ENCODE measurements at places on chromosomes 5 and 9.

DNA sequence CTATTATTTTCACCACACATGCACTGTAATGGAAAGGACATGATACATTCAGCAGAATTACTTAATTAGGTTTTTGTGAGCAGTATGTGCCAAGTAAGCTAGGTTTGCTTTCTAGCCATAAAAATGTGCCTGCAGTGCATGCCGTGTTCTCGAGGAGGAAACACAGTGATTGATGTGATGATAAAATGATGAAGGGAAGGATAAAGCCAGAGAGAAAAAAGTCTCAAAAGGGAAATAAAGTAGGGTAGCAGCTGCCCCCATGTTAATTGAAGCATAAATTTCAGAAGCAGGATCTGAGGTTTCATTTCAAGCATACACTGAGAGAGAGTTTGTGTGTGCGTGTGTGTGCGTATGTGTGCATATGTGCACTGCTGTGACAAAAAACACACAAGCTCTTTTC is 714.2 kb upstream of the C9orf72 start:
- DNase-seq, result no peak

- no peak for DNase-seq
Measured at GRCh38 chr9:88605512-88606362, 70.8 kb downstream of the NXNL2 start.

DNA sequence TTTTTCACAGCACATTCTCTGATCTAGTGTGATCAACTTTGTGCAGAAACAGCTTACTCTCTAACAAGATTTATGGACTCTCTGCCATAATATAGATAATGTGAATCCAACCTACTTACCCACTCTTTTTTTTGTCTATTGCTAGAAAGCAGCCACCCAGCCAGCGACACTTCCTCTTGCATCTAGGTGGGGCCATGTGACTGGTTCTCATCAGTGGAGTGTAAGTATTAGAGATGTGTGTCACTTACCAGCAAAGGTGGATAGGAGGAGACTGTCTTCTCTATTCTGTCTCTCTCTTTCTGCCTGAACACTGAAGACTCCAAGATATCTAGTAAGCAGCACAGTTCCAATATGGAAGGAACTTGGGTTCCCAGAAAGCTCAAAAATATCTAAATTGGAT is 174.8 kb downstream of the MCTP1 start:
- no peak for DNase-seq

DNA sequence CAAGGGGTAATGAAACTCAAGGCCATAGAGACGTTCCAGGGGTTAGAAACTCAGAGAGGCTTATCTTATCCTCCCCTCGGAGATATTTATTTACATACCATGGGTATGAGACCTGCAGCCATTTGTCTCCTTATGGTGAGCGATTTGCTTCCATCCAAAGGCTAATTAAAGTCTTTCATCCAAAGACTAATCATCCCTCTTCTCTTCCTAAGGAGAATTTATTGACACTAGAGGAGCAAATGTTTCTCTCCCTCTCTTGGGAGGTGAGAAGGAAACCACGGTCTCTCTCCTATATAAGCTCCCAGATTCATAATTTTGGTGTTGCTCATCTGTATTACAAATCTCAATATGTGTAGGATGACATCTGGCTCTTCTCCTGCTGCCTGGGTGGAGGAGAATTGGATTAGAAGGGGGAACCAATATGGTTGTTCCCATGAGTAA is 31.0 kb upstream of the RPS23 start:
- no peak for DNase-seq

- no peak for DNase-seq
Measured at GRCh38 chr5:27473307-27474046, 435.1 kb upstream of the CDH9 start.

DNA sequence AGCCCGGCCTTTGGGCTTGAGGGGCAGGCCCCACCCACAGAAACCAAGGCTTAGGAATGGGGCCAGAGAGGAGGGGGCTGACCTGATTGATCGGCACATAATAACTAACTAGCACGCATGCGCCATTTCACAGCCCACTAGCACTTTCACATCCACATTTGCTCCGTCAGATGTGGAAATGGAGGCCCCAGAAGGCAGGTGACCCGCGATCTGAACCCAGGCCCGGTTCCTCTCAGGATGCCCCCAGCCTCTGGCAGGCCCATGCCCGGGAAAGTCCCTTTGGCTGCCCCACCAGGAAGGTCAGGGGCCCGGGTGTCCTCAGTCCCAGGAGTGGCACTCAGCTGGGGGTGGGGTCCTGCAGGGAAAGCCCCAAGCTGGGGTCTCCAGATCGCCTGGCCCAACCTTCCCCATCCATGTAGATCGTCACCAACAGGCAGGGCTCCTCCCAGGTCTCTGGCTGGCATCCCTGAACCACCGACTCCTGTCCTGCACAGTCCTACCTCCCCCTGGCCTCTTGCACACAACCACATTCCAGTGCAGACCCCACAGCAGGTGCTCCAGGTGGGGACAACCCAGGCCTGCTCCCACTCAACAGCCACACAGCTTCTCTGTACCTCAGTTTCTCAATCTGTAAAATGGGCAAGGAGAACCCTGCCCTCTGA is 46.7 kb downstream of the VAV2 start:
- no peak for DNase-seq

- DNase-seq, result no peak
Measured at GRCh38 chr5:149681922-149682321, 48.2 kb upstream of the PPARGC1B start.

DNA sequence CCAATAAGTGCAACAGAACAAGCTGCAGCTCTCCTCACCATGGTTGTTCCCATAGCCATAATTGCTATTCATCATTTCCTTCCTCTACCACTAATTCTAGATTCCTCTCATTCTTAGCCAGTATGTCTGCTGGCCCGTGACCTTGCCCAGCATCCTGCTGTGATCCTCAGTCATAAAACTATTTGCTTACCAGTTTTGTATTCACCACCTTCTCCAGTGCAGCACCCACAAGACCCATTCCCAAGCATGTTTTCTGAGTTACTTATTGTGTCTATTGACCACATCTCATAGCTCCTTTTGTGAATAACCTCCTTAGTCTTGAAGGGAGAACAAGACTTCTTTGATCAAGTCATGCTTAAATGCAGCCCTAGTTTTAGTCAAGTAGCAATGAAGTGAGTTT is 488.0 kb upstream of the CTNND2 start:
- DNase-seq, result no peak

DNA sequence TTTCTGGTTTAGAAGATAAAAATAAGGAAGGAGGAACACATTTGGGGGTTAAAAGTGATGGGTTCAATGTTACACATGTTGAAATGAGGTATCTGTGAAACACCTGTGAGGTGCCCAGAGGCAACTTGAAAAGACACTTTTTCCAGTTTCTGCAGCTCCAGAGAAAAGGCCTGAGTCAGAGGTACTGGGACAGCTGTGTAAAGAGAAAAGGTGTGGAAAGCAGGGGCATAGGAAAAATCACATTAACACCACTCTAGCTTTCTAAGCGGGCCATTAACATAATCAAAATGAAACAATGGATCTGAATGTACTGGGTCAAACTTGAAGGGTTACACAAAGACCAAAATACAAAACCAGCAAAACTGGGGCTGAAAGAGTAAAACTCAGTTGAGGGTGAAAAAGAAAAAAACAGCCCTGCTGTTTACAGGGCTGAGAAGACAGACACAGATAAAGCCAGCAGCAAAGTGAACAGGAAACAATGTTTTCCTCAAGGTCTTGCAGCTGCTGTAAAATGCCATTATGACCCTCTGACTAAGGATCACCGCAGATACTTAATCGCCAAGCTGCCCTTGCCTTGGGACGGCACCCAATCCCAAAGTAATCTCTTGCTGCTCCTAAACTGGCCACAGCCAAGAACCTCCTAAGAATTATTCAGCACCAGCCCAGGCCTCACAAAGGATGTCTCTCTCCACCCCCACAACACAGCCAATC is 104.7 kb downstream of the DROSHA start:
- DNase-seq, result no peak

DNA sequence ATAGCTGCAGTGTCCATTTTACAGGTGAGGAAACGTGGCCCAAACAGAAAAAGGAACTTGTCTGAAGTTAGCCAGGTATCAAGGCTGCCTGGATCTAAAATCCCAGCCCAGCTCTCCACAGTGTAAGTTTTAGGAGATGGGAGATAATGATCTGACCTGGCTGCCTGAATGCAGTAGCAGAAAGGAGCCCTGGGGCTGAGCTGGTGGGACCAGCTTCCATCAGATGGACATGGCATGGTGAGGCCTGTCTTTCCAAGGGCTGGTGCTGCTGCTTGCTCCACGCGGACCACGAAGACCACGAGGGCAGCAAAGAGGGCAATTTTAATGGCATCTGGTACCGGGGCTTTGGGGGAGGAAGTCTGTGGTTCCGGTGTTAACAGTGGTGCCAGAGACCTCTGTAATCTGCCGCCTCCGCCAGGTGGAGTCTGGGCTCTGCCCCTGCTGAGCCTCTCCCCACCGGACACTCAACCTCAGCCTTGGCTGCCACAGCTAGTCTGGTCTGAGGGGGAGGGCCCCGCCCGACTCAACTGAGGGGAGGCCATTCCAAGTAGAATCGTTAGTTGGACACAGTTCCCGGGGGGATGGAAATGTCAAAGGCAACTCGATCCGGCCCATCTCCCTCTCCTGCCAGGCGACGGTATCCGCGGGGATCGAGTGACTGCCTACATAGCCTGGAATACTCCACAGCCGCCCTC is 650 bp downstream of the MYORG start:
- DNase-seq, result no peak

- DNase-seq, result no peak
Measured at GRCh38 chr9:5536684-5537083, 26.4 kb downstream of the PDCD1LG2 start.

- DNase-seq, result no peak
Measured at GRCh38 chr9:70947086-70947485, 174.3 kb downstream of the TRPM3 start.

- DNase-seq, result no peak
Measured at GRCh38 chr9:112044186-112044585, 130.9 kb downstream of the SUSD1 start.
